ENCODE measurements at places on chromosomes 3 and 15.
A peak's percentile ranks its signal among the peaks of the same experiment; 100 is the strongest.

- DNase-seq = no peak
These were observed 30.0 kb downstream of the HMCES start for GRCh38 chr3:129308636-129309035.

- no peak for DNase-seq
These were observed 58.7 kb downstream of the FOXB1 start for GRCh38 chr15:60062826-60063225.

DNA sequence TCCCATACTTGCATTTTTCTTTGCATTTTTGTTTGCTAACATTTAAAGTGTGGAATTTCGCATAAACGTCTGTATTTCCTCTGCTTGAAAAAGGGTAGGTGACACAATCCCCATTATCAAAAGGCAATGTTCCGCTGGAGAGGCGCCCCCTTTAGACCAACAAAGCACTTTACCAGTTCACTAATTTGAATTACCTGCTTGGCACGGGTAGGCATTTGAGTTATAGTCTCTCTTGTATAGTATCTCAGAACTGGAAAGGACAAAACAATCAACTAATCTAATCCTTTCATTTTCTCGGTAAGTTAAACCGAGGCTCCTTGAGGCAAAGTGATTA, 775 bp upstream of the CCDC39 start:
- DNase-seq = no peak

DNA sequence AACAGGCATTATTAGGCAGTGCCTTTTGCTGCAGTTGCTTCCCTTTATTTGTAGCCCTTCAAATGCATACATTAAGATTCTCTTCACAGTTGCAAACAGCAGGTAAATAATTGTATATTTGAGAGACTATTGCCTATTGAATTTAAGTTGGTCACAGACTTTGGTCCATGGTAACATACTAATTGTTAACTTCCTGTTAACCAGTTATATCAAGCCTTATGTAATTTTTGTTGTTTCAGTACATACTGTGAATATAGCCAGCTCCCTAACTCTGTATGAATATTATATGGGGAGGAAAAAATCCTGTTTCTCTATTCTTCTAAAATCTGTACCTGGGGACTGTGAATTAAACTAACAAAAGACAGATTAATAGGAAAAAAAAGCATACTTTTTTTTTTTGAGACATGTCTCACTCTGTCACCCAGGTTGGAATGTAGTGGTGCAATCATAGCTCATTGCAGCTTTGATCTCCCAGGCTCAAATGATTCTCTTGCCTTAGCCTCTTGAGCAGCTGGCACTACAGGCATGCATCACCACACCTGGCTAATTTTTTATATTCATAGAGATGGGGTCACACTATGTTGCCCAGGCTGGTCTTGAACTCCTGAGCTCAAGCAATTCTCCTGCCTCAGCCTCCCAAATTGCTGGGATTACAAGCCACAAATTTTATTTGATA, 53.2 kb downstream of the CHL1 start:
- DNase-seq = no peak

DNA sequence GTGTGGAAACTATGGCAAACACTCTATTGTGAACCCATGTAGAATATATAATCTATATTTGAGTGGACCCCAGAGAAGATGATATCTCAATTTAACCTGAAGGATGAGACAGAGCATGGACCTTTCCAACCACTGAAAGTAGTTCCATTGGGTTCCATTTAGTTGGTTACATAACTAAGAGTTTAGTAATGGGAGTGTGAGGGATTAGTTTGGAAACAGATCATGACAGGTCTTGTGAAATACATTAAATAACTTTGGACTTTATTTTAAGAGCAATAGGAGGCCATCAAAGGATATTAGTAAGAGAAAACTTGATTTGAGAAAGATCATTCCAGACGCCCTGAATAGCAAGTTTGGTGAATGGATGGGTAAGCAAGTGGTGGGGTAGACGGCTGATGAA, 487.2 kb upstream of the ROBO2 start:
- DNase-seq = no peak

- no peak for DNase-seq
These were observed 133.2 kb upstream of the STRIT1 start for GRCh38 chr3:155426524-155427230.

- no peak for DNase-seq
These were observed 51.5 kb downstream of the IGF1R start for GRCh38 chr15:98699591-98700424.

DNA sequence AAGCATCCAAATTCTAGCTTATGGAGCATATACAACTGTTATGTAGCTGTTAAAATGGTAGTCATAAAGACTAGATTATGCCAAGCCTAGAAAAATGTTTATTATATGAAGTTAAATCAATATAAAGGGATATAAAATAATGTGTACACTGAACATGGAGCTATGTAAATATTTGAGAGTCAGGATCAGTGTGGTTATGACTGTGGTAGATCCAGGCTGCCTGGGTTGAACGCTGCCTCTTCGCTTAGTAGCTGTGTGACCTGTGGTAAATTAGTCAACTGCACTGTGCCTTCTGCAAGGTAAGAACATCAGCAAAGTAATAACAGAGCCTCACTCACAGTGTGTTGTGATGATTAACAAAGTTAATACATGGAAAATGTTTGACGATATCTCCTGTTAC, 212.2 kb downstream of the RBMS3 start:
- no peak for DNase-seq

DNA sequence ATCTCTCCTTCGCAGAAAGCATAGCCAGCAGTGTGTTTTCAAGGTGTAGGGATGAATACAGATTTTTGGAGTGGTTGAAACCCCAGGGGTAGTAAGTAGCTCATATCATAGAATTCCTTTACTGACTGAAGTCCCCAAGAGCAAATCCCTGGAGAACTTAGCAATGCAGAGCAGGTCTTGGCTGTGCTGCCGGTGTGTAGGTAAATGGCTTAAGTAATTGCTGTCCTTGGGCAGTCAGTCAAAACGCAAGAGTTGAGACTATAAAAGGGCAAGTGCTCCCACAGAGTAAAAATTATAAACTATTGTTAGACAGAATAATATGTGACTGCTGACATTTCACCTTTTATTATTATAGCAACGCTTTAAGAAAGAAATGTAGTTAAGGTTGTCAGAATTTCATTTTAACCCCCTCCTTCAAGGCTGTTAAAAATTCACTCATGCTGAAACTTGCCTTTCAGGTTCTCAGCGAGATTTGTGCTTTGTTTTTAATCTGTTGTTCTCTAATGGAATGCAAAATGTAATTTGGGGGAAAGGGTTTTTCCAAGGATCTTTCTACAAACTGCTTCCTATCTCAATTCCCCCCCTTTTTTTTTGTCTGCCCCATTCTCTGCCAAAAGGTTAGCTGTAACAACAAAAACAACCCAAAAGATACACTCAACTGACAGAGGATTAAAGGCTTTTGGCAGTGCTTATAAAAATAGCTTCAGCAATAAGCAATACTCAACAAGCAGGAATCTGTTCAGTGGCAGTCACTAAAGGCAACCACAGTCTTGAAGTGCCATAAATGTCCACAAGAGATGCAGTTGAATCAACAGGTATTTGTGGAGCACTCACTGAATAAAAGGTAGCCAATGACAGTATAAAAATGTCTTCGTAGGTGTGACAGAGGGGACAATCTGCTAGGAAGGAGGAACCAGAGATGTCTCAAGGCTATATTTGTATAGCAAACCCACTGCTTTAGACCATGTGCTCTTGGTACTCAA, 105.3 kb downstream of the THRB start:
- no peak for DNase-seq

DNA sequence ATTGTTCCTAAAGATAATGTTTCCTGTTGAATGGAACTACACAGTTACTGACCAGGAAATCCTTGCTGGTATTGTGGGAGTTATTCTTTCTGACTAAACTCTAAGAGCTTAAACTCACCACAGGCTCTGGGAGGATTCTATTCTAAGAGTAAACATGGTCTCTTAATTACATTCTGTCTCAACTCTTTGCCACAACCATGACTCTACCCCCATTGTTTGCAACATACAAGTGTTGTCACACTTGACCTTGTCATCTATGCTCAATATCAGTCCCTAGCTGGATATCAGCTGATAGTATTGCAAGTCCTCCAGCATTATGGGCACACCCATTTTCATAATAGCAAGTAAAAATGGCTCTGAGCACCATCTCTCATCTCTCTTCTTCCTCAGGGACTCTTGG, 29.6 kb upstream of the SECISBP2L start:
- no peak for DNase-seq

DNA sequence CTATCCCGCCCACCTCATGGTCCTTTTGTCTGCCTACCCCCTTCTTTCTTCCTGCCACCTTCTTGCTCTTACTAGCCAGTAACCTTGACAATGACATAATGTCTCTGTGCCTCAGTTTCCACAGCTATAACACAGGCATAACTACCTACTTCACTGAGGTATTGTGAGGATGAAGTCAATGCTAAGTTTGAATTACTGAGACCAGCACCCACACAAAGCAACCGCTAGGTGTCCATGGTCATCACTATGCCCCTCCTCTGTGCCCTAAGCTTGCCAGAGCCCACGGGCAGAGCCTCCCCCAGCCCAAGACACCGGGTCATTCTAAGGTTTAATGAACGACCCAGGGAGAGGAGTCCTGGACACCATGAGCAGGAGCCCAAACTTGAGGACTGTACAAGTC, 101.6 kb downstream of the OXNAD1 start:
- DNase-seq = no peak

- DNase-seq = no peak
These were observed 30.2 kb downstream of the APBA2 start for GRCh38 chr15:28915935-28916334.

DNA sequence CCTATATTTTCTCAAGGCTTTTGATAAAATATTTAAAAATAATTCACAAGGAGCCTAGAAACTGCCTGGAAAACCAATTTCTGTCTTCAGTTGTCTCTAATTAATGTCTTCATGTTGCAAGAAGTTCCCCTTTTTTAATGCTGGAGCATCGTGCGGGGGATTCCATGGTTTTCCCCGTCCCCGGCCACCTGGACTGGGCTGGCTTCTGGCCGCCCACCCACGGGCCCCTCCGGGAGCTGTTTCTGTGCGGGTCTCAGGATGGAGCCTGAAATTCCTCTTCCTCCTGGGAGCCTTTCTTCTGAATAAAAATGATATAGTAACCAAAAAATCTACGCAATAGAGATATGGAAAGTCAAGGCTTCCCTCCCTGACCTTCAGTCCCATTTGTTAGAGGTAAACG, 8.1 kb upstream of the LRRK1 start:
- DNase-seq = no peak

DNA sequence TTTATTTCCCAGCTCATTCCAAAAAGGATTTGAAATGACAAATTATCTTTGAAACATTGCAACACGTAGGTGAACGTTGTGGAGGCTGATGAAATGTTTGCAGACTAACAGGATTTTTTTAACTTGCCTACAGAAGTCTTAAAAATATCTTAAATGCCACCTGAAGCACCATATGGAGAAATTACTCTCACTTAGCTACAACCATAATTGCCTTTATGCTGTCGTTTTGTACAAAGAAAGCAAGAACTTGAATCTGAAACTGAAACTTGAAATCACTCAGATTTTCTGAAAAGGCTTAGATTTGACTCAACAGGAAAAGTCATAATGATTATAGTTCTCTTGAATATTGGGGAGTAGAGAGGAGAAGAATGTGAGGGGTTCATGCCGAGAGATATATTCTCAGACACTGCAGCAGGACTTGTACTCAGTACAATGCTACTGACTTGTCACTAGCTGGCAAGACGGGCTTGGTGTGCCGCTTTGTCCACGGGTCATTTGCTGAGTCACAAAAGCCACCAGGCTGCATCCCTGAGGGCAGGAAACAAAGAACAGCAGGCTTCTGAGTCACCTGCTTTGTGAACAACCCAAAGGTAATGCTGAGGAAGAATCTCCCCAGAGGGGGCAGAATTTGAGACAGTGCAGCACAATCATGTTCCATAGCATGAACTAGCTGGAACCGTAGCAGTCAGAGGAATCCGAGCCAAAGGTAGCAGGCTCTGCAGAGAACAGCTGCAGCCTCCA, 7.1 kb upstream of the FMN1 start:
- DNase-seq = peak; percentile 42

DNA sequence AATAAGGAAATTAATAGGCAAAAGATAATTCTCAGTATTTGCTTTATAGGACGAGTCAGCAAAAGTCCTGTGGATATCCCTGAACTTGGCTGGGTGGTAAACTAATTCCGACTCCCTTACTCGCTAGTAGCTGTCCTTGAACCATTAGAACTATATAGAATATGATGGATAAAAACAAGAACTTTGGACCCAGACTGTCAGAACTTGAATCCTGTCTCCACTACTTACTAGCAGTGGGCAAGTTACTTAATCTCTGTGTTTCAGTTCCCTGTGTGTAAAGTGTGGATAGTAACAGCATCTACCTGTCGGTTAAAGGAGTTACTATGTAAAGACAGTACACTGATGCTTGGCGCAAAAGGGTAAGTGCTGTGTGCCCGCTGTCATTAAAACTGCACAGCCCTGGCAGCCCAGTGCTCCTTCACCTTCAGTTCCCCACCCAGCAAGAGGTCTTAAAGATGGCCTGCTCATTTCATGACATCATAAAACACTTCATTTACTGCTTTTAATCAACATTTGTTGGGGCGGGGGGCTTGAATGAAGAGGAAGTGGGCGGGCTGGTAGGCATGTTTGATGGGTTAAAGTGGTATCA, 7.3 kb downstream of the TPM1 start:
- DNase-seq = no peak

DNA sequence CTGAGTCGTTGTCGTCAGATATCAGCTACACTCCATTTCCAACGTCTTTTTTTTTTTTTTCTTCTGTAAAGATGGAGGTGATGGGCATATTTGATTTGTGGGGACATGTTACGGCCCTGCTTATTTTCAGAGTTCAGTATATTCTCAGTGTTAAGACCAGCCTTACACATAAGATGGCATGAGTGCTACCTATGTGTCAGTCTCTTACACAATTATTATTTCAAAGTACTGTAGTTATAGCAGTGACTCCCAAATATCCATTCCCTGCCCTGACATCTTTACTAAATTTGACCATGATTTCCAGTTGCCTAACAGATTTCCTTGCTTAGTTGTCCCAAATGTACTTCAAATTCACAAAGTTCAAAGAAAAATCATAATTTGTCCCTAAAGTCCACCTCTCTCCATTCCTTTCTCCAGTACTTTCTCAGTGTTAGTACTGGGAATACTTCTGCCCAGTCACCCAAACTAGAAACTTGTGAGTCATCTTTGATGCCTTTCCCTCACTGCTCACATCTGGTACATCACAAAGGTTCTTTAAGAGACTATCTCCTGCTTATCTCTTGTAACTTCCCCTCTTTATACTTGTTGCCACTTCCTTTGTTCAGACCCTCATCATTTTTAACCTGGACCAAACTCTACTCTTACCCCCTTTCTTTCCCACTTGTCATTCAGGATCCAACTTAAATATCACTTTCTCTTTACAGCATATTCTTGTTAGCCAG, 67.0 kb downstream of the ZNF609 start:
- no peak for DNase-seq

GRCh38 chr3:188471723-188472122, 317.8 kb downstream of the LPP start:
- no peak for DNase-seq

Measured in stimulated activated CD8-positive, alpha-beta memory T cell treated with anti-CD3 and anti-CD28 coated beads, Interleukin-7, amount 100 ng/mL, for 4 hours (primary cell).